ENCODE measurements at places on chromosomes 7 and 10.

DNA sequence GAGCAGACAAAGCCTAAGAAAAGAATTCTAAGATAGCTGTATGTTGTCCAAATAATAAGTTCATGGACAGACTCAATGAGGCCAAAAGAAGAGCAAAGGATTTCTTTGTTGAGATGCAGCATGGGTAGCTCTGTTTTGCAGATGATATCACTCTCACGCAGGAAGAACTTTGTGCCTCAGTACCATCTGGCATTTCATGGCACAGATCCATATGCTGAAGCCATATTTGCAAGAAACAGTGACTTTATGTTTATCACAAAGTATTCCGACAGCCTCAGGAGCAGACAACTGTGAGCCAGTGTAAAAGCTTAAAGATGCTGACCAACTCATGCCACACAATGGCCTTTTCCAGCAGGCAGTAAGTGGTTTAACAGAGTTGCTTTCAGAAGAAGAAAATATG, 45.5 kb upstream of the RNF148 start:
- no peak for DNase-seq

GRCh38 chr10:89465196-89465595, 50.8 kb downstream of the IFIT5 start:
- no peak for DNase-seq

DNA sequence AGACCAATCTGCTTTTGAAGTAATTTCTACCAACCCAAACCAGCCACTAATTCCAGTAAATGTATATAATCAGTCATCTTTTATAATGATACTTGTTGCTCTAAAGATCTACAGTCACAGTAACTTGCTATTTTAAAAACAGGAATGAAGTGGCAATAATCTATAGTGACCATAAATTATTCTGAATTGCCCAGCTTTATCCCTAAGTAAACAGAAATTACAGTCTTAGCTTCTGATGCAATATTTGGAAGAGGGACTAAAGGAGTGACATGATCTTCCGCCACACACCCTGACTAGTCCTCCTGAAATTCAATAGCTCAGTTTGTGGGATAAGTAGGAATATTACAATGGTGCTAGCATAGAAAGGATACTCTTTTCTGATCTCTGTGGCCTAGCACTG, 96.1 kb downstream of the ATE1 start:
- no peak for DNase-seq

DNA sequence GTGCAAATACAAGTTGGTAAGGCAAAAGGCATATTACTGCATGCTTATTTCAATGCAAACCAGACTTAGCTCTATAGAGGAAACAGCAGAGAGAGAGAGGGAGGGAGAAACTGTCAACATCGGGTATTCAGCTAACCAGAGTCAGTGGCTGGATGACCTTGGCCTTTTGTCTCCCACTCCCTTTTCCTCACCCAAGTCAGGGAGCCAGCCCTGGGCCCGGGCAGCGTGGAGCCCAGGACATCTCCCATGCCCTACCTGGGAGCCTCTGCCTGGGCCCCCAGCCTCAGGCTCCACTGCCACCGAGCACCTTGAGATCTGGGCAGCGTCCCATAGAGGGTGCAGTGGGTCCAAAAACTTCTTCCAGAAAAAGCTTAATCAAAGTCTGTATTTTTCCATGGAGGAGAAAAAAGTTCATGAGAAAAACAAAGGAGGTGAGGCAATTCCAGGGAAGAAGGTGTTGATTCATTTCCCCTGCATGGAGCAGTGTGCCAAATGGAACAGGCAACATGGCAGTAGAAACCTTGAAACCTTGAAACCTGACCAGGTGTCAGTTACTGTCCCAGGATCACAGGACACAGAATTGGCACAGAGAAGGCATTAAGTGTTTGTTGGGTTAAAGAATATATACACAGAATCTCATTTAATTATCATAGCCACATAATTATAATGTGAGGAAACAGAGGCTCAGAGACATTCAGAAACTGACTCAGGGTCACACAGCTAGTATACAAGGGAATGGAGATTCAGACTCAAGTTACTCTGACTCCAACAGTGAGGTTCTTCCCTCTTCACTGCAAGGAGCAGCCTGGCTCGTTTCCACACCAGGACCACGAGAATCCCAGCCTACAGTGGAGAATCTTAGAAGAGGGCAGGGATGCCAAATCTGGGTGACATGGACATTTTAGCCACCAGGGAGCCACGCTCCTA, 5.8 kb upstream of the NCOA4 start:
- DNase-seq, result no peak

DNA sequence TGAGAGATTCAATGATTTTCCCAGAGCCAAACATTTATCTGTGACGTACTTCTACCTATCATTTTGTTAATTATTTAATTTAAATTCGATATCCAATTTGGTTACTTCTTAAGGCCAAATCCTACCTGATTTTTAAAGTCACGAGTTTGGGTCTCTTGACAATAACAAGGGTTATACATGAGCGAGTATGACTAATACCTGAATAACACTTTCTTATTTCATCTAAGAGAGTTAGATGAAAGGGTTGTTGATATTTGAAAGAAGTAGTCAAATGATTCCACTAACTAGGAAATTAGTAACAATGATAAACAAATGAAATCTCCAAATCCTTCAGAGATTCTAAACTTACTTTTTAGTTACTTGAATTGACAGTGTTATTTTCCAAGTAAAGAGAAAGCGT, 1086.9 kb downstream of the XPNPEP1 start:
- no peak for DNase-seq

Data from brain microvascular endothelial cell (primary cell).